ENCODE measurements at places on chromosomes 5 and 9. TPM values are rescaled to one million over a fixed set of nuclear protein-coding genes. Genes with fewer than 3 reads are reported as not detected.

DNA sequence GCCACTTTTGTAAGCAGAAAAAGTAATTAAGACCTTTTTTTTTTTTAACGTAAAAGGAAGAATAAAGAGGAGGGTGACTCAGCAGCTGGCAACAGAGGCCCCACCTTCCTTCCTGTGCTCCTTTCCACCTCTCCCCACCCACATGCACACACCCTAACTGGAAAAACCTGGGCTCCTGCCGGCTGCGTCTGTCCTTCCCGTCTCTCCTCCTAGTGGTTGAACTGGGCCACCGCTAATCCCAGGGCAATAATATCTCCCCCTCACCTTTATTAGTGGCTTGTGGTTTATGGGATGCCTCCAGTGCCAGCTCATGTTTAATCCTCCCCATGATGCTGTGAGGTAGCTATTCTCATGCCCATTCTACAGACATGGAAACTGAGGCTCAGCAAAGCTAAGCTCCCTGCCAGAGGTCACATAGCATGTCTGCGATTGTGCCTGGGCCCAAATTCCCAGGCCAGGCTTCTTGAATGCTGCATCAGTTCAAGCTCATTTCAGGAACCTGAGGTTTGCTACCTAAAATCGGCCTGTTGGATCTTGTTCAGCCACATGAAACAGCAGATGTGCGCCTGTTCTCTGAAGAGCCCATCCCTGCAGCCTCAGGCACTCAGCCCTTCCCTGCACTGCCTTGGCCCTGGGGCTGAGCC lies 60.9 kb upstream of the IL17B start:
- no peak for DNase-seq

Gene OSMR
- 2.7 TPM for total RNA-seq

Gene FCN1
- total RNA-seq, result not detected

GRCh38 chr9:81245254-81245956 lies 443.9 kb downstream of the TLE1 start:
- DNase-seq, result no peak

Gene ACOT12
- total RNA-seq, result not detected

GRCh38 chr5:15544039-15544438 lies 44.1 kb downstream of the FBXL7 start:
- DNase-seq, result no peak

Gene PPP6C
- 46.2 TPM for total RNA-seq

DNA sequence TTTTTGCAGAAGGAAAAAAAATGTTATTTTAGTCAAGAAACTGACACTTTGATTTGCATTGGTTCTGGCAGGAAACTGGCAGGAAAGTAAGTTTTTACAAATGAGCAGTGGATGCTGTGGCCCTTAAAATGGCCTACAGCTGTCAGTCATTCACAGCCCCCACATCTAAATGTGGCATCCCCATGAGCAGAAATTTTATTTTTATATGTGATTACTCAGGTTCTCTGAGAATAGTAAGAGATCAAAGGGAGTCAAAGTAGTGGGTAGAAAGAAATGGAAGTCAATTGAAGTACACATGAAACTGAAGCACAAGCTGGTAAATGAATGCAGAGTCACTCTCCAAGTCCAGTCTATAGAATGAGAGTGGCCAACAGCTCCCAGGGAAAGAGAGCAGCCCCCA lies 80.3 kb downstream of the ENC1 start:
- DNase-seq, result no peak

GRCh38 chr9:114928136-114928535 lies 2.3 kb downstream of the TNFSF8 start:
- DNase-seq, result no peak

Gene GPBP1
- 111 TPM for total RNA-seq

Gene SHOC1
- not detected for total RNA-seq

- no peak for DNase-seq
Measured at GRCh38 chr5:120901199-120901598, 437.1 kb downstream of the PRR16 start.
